Anterior cingulate cortex (tissue), 58 donors: ENCODE measurements at places on chromosomes 11 and 22.

- DNase-seq: no peak
These were observed 83.1 kb downstream of the MN1 start for GRCh38 chr22:27718186-27719035.

DNA sequence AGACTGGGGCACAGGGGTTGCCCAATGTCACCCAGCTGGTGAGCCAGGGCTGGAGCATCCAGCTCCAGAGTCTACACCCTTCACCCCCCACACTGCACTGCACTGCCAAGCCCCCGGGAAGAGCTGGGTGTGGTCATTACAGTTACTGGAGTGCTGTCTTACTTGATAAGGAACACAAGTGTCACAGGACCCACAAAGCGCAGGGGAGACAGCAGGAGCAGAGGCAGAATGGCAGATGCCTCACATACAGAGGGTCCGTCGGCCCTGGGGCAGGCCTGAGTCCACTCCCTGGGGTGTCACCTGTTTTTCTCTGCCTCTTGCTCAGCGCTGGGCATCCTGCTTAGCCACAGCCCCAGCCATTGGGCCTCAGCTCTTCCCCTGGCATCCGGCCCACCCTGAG, 7.7 kb downstream of the IL2RB start:
- DNase-seq: no peak

DNA sequence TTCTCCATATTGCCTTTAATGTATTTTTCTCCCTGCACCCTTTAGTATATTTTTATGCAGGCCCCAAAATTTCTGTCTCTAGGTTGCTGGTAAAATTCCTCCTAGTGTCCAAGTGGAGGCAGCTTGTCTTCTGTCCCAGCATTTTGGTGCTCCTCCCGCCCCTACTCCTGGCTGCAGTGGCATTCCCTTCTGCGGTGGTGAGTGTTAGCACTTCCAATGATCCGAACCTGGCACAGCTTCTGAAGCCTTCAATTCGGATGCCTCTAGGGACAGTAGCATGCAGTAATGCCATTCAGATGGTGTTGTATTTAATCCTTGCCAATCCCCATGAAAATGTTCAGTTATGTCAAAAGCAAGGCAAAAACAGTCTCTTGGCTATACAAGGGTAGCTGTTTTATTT, 5.9 kb downstream of the YWHAH start:
- no peak for DNase-seq

DNA sequence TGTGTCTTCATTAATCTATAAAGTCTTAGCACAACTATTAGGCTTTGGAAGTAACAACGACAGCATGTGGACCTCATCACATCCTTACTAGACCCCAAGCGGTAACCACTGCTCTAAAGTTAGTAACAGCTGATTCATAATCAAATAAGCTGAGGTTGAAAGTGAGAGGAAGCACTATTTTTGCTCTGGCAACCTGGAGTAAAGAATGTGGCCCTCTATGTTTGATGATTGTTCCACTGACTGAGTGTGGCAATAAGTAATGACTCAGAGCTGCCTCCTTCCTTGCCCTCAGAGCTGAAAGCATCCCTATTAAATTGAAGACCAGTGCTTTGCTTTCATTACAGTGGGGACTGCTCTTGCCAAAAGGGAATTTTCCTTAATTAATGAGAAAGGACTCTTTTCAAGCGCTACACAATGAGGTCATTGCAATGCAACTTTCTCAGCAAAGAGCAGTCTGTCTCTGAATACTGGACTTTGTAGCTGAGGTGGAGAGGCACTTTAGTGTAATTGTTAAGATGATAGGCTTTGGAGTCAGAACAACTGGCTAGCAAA, 906.1 kb upstream of the RAG2 start:
- DNase-seq: no peak

DNA sequence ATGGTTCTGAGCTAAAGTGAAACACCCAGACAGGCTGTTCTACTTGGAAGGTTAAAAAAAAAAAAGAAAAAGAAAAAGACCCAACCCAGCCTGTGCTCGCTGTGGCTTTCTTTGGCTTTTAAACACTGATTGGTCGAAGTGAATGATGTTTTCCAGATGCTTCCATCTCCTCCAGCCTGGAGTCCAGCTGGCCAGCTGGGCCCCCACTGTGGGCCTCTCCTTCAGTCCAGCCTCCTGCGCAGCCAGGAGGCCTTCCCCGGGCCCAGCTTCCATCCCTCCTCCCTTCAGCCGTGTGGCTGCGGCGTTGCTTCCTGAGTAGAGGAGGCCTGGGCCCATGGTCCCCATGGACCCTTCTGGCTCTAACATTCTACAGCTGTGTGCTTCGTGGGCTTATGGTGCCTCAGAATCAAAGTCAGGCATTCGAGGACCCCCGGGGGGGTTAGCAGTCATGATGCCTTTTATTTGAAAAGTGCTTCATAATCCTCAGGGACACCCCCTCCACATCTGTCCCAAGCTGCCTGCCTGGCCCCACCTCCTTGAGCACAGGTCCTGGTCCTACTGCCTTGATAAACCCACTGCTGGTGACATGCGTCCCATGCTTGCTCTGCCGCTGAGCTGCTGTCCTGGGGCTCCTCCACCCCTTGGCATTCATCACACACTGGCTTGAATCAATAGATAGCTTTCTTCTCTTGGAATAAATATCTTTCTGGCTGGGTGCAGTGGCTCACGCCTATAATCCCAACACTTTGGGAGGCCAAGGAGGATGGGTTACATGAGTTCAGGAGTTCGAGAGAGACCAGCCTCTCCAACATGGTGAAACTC, 42.2 kb upstream of the FBLN1 start:
- DNase-seq: no peak

DNA sequence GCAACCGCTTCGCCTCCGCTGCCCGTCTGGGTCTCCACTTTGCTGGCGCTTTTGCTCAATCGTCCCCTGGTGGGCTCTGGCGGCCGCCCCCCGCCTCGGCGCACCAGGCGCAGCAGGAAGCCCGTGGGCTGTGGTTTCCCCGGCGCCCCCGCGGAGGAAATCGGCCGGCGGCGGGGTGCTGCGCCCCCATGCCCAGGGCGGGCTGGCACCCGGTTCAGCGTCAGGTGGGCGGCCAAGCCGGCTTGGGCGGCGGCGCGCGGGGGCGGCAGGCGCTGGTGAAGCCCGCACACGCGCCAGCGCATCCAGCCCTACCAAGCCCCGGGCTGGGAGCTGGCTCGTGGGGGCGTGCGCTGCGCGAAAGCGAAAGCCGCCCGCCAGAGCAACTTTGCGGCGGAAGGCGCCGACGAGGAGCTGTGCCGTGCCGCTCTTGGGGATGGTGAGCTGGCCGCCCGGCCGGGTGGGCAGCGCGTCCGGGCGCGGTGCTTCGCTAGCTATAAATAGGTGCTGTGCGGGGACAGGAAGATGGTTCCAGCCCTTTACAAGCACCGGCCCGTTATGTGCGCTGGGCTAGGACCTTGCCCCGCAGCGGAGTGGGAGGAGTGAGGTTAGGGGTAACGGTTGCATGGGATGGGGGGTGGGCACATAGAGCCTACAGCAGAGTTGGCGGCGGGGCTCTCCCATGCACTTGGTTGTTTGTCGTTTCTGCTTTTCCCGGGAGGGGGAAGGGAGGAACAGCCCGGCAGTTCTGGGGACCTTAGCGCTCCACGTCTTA, 25.0 kb upstream of the SUSD2 start:
- peak; percentile 38 for DNase-seq

DNA sequence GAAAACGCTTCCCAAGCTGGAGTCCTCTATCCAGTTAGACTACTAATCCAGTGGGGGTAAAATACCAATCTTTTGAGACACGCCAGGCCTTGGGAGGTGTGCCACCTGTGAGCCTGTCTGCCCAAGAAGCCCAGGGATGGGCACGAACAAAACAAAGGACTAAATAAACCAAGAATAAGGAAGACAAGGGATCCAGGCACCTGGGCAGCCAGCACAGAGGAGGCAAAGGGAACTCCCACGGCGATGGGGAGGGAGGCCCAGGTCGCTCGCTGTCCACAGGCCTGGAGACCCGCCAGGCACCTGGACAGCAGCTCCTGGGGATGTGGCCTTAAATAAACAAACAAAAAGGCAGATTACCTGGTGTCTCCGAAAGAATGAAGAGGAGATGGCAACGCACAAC, 31.4 kb downstream of the LRFN4 start:
- no peak for DNase-seq

GRCh38 chr22:49633010-49633324, 194.7 kb downstream of the BRD1 start:
- no peak for DNase-seq

GRCh38 chr22:39953101-39953500, 7.1 kb upstream of the TMA7B start:
- no peak for DNase-seq

DNA sequence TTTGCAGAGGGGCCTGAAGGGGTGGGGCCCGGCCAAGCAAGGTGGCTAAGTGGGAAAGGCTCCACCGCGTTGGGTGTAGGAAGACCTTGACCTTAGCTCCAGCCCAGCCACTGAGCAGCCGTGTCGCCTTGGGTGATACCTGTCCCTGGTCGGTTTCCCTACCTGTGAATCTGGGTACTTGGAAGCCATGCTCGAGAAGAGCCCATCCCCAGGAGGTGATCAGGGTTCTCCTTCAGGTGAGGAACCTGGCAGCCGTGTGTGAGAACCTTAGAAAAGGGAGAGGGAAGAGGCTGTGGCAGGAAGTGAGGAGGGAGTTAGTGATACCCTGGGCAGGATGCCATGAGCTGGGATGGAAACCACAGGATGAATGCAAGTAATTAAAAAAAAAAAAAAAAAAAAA, 21.6 kb downstream of the PPARA start:
- no peak for DNase-seq

DNA sequence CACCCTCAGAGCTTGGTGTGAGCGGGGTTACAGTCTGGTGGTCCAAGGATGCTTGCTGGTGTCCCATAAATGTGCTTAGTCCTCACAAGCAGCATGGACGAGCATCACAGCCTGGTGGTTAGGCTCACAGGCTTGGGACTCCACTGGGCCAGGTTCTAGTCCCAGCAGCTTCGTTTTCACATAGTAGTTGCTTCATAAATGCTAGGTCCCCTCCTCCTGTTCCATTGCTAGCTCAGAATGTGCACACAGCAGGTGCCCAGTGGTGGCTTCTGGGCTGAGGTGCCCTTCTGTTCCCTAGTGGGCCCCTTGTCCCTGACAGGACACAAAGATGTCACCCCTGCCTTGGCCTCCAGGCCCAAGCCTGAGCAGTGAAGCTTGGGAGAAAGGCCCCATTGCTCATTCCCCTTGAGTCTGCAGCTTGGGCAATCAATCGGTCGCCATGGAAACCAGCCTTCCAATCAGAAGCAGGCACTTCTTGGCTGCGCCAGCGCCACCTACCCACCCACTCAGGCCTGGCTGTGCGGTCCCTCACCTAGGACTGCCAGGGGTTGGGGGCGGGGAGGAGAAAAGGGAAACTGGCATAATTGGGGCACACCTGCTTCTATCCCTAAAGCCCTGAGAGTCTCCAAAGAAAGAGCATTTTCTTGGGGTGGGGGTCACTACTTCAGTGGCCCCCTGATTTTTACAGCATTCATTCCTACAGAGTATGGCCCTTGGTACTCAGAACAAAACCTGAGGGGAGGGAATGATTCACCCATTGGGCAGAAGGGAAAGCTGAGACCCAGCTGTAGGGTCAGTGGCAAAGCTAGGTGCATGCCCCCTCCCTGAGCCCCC, 48.1 kb downstream of the CYTH4 start:
- no peak for DNase-seq

DNA sequence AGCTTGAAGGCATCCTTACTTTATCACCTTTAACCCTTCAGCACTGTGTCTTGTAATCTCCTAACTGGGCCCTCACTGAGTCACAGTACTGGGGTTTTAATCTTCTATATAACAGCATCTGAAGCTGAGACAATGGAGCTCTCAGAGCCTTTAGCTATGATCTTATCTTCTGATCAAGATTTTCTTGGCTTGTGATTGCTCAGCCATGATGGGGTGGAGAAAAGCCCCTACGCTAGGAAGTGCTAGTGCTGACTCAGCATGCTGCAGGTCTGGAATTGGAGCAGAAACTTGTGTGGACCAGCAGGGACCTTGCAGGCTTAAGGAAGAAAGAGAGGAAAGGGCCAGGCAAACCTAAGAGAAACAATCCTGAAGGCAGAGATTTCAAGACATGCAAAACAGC, 71.7 kb upstream of the EED start:
- no peak for DNase-seq

DNA sequence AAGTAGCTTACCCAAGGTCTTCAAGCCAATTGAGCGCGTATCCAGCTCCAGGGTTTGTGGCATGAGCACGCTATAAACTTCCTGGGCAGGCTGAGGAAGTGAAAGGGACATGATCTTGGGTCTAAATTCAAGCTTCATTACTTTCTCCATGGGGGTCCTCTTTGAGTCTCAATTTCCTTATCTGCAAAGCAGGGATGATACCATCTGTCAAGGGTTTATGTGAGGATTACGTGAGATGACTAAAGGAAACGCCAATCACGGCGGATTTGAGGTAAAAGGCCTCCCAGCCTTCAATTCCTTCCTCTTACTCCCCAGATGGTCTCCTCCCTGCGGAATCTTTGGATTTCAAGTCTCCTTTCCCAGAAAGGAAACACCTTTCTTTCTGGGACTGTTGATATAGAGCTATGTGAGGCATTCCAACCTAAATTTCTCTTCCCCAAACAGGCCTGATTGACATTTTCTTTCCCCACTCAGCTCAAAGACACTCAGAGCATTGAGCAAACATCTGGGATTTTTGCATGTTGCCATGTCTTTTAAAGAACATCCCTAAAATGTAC, 474.4 kb downstream of the INSC start:
- DNase-seq: no peak

DNA sequence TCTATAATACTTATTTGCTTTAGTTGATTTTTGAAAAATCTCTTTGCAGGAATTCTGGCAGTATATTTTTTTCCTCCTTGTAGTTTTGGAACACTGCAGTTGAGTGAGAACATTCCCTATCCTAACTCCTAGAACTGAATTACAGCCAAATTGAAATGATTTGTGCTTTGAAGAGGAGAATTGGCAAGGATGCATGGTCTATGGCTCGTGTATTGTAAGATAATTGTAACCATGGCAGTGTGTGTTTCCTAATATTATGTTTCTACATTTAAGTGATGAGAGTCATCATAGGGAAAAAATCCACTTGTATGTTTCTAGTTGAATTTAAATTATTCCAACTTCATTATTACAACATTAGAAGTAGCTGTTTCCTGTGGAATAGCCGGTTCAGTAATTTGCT, 80.9 kb upstream of the MYO18B start:
- no peak for DNase-seq

- DNase-seq: no peak
These were observed 247.1 kb downstream of the MIAT start for GRCh38 chr22:26904483-26904882.
